ENCODE measurements at places on chromosomes 6 and 20. TPM values are rescaled to one million over a fixed set of nuclear protein-coding genes. Genes with fewer than 3 reads are reported as not detected.

DNA sequence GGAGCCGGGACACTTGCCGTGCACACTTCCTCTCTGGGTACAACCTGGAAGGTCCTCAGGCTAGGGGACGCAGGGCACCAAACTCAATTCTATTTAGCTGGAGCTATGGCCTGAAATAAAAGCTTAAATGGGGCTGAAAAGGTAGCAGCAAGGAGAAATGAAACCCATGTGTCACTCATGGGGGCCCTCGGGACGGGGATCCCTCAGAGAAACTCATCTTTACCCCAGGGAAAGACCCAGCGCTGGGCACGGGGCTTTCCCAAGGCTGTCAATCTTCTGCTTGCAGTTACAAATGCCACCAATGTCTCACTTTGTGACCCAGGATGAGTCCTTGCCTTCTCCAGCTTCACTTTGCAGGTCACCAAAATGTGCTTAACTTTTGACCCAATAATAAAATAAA is 16.5 kb downstream of the SNAI1 start:
- DNase-seq, result no peak

DNA sequence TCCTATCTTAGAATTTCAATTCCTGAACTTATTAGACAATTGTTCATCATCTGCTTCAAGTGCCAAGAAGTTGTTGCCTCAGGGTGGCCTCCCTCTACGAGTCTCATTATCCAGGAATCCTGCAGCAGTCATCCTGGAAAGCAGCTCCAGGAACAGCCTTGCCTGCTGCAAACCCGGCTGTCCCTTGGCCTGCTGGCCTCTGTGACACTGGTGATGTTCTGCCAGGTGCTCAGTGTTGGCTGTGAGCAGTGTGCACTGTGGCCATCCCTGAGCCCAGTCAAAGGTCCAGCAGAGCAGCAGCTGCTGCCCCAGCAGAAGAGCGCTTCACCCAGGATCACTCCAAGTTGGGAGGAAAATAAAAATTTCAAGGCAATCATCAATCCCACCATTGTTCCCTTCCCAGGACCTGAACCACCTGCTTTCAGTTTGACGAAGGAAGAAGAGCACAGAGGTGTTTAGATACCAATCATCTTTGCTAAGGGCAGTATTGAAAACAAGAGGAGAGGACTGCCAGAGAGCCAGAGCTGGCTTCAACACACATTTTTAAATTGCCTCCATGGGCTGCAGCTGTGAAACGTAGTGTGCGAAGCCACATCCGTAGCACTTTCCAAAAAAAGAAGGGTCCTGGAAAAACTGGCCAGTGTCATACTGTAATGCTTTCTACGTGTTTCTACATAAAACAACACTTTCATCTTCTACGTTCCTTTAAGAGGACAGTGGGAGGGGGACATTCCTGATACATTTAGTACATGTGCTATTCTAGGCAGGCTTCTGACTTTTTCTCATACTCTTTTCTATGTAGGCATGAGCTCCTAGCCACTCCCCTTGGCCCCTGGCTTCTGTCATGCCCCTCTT is 7.2 kb upstream of the FAM50B start:
- no peak for DNase-seq

DNA sequence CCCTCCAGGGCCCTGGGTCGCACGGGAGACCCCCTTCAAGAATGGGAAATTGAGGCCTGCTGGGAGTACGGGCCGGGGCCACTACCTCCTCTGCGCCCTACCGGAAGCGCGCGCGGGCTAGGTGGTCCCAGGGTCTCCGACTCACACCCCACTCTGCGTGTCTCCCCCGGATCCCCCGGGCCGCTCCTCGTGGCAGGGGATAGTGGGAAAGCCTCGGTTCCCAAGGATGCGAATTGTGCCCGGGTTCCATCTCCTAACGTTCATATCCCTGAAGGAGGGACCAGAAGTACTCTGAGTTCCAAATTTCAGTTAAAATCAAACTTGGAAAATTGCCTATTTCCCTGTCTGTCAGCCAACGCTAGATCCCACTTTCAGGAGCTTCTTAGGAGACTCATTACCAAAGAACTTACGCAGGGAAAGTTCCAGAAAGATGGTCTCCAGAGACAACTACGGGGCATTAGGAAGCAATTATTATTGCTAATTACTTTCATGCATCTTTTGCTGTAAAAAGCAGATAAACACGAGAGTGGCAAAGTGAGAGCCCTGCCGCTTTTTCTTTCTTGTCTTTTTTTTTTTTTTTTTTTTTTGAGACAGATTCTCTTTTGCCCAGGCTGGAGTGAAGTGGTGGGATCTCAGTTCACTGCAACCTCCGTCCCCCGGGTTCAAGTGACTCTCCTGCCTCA is 858 bp downstream of the FAM83D start:
- no peak for DNase-seq

- no peak for DNase-seq
Measured at GRCh38 chr6:37200085-37200484, 30.1 kb downstream of the PIM1 start.

GRCh38 chr20:4949833-4950178 is 51.5 kb downstream of the SLC23A2 start:
- peak; percentile 45 for DNase-seq

GRCh38 chr6:101847690-101848089 is 454.2 kb downstream of the GRIK2 start:
- DNase-seq, result no peak

DNA sequence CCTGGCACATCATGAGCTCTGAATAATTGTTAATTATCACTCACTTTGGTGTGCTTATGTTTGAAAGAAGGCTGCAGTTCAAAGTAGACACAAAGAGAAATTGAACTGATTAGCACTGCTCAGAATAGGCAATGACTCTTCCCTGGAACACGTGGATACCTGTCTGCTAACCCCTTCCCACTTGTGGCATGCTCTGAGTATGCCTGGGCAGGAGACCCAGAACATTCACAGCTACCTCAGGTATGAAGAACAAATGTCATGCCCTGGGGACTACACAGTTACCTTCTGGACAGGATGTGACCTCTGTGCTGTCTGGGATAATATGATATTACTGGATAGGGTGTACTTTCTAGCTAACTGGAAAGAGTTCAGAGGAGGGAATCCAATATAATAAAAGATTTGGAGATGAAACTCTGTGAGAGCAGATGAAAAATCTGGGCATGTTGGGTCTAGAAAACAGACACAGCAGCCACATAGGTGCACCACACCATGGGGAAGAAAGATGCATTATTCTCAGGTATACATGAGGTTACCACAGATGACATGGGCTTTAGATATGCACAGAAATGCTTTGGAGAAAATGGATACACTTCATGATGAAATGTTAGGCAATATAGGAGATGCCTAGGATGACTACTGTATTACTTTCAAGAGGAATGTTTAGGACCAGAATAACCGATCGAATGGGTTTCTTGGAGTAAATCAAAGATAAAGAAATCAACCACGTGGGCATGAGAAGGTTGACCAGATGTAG is 324.2 kb upstream of the PREP start:
- no peak for DNase-seq

- DNase-seq, result no peak
Measured at GRCh38 chr6:137737836-137738596, 129.0 kb upstream of the TNFAIP3 start.

- DNase-seq, result peak; percentile 29
Measured at GRCh38 chr6:129730477-129731165, 20.6 kb upstream of the ARHGAP18 start.

DNA sequence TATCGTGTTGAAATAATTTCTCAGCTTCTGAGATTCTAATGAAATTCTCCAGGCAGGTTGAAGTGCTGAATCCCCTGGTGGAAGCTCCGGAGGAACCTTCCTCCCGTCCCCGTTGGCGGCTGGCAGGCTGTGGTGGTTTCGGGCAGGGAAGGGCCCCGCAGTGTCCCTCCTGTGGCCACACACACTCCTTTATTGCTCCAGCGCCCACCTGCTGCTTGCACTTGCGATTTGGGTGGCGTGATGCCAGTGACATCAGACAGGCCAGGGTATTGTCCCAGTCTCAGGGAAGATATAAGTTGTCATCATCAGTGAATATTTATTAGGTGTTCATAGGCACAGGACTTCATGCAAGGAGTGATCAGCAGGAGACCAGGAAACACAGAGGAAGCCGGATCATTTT is 530.4 kb downstream of the QKI start:
- no peak for DNase-seq

DNA sequence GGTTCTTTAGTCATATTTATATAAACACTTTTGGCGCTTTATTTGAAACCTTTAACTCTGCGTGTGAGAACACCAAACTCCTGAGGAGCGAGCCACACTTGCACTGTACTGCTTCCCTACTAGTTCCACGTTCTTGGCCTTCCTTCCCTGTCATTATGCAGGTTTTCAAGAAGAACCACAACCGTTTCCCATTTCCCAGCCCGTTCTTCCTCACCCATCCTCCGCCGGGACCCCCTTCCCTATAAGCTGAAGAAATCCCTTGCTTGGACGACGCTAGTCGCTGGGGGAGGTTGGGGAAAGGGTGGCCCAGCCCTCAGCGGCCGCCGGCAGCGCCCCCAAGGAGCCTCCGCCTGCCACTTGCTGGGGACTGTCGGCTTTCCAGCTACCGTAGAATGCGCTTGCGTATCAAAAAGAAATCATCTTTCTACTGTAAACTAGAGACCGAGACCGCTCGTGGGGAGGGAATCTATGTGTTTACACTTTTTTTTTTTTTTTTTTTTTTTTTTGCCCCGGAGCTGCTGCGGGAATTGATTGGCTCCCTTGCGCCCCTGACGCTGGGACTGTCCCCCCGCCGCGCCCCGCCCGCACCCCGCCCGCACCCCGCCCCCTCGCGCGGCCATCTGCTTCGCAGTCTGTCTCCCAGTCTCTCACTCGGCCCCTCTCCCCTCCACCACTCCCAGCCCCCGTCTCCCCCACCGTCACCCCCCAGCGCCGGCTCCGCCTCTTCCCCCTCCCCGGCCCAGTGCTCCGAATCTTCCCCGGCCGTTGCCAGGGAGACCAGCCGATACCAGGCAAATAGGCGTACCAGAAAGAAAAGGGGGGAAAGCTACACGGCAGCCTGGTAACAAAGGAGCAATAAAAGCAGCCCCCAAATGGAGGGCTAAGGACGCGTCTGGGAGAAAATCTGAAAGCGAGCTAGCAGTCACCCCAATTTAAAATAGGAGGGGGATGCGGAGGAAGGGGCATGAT is 2.3 kb upstream of the MARCKS start:
- DNase-seq, result no peak

DNA sequence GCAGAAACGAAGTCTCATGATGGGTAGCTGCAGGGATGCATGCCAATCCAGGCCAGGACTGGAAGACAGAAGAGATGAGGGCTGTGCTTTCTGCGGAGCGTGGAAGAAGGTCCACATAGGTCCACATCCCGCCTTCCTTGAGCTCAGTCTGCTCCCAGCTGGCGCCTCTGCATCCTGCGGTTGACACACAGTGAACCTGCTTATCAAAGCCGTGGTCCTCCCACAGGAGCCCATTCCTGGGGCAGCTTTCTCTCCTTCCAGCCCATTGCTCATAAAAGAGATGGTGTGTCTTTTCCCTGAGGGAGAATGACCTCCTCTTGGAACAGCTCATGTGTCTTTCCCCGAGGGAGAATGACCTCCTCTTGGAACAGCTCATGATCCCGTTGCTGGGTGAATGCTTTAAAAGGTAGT is 225.4 kb downstream of the CDH4 start:
- DNase-seq, result no peak

GRCh38 chr20:17573463-17573862 is 3.6 kb downstream of the DSTN start:
- DNase-seq, result no peak

- no peak for DNase-seq
Measured at GRCh38 chr6:137136065-137136464, 37.4 kb downstream of the IL22RA2 start.

GRCh38 chr6:46305833-46306232 is 135.1 kb upstream of the ENPP5 start:
- no peak for DNase-seq

DNA sequence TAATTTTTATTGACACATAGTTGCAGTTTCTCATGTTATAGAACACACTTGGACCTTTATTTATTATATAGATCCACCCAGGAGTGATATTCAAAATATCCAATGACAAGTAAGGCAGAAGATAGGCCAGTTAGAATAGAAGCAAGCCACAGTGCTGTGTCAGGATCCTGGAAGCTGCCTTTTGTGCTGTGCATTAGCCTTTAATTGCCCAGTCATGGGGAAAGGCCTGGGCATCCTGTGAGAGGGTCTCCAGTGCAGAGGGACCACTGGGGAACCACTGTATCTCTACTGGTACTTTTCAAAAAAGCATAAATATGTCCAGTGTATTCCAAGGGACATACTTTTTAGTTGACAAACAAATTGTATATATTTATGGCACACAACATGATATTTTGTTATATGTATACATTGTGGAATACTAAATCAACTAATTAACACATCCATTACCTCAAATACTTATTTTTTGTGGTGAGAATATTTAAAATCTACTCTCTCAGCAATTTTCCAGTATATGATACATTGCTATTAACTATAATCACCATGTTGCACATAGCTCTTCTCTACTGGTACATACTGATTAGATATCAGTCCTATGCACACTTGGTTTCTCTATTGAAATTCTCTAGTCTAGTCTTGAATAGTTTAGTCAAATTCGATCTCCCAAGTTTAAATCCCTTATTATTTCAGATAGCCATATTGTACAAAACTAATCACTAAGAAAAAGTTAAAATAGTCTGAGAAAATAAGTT is 59.5 kb downstream of the CDC40 start:
- no peak for DNase-seq

- no peak for DNase-seq
Measured at GRCh38 chr6:21039926-21040325, 505.7 kb downstream of the CDKAL1 start.

- no peak for DNase-seq
Measured at GRCh38 chr6:106670236-106670635, 40.9 kb downstream of the QRSL1 start.

- no peak for DNase-seq
Measured at GRCh38 chr6:92979281-92979680, 440.1 kb downstream of the EPHA7 start.

GRCh38 chr6:26520237-26520849 is 17.8 kb upstream of the HMGN4 start:
- DNase-seq, result no peak

GRCh38 chr20:23628402-23629016 is 9.2 kb downstream of the CST3 start:
- no peak for DNase-seq

GRCh38 chr6:51619042-51619799 is 468.2 kb downstream of the PKHD1 start:
- no peak for DNase-seq

PPP1R16B gene
- total RNA-seq, result 129 TPM

PACSIN1 gene
- total RNA-seq, result 2.4 TPM

GSTA2 gene
- not detected for total RNA-seq

MEI4 gene
- not detected for total RNA-seq

SNAI1 gene
- 3.0 TPM for total RNA-seq

ALDH5A1 gene
- 4.0 TPM for total RNA-seq
